ENCODE measurements at places on chromosomes 7 and 10.

GRCh38 chr10:14129770-14130169 lies 201.0 kb downstream of the FRMD4A start:
- DNase-seq: no peak

DNA sequence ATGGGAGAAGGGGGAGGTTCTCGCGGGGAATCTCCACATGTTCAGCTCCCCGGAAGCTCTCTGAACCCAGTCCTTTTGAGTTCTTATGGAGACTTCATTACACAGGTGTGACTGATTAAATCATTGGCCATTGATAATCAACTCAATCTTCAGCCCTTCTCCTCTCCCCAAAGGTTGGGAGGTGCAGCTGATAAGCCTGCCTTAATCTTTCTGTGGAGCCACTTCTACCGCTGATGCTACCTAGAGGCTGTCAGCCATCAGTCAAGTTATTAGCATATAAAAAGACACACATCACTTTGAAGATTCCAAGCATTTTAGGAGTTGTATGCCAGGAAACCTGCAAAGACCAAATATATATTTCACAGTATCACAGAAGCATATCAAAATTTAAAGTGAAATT lies 91.7 kb downstream of the MARCHF5 start:
- no peak for DNase-seq

DNA sequence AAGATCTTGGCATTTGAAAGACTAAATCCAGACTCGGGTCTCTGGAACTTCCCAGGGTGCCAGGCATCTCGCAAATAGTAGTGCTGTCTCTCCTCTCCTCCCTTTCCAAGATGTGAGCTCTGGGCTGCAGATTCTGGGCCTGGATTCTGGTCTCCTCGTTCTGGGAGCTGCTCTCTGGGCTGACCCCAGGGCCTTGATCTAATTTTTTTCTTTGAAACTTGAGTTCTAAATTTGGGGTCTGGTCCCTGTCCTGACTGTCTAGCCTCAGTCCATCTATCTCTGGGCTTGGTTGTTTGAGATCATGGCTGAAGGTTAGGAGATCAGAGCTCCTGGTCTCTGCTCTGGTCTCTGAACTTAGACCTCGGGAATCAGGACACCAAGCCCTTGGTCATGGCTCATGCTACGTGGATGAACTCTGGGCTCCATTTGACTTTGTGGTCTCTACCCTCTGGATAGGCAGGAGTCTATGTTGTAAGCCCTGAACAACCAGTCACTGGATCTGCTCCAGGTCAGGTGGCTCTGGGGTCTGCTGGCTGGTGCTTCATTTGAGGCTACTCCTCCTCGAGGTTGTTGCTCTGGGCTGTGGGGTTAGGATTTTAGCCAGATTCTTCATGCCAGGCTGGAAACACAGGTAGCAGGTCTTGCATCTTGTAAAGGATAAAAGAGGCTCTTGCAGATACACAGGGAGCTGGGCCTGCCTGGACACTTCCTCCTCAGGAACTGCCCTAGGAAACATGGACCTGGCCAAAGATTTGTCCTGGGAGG lies 8.0 kb upstream of the MBL2 start:
- no peak for DNase-seq

- DNase-seq: no peak
These were observed 58.1 kb upstream of the ST8SIA6 start for GRCh38 chr10:17512341-17513001.

GRCh38 chr7:140390466-140391190 lies 7.7 kb downstream of the SLC37A3 start:
- DNase-seq: no peak

DNA sequence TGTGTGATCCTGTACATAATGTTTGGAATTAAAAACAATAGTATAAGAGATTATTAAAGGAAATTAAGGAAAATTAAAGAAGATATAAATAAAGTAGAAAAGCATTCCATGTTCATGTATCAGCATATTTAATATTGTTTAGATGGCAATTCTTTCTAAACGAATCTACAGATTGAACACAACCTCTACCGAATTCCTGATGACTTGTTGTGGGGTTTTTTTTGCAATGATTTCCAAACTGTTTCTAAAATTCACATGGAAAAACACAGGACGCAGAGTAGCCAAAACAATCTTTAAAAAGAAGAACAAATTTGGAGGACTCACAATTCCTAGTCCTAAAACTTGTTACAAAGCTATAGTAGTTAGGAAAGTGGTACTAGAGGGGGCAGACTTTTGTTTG lies 573.4 kb upstream of the IGFBP3 start:
- DNase-seq: no peak

DNA sequence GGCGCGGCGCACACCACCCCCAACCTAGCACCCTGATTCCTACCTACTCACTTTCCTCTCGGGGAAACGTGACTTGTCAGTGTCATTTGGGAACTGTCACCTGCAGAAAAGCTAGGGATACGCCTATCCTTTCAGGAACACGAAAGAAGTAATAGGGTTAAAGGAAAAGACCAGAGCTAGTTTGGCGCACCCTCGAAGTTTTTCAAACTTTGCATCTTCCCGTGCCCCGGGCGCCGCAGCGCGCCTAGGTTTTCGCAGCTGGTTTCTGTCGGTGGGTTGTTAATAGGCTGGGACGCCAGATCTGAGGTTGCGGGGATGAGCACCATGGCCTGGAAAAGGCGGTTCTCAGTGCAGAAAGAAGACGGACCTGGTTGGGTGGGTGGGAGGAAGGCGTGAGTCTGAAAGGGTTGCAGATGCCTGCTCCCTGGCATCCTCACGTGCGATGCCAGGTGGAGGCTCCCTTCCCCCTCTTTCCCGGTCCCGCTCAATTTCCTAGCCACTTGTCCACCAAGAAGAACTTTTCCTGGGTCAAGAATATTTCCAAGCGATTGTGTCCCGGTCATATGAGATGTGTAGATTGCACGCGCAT lies 568 bp upstream of the MEOX2 start:
- no peak for DNase-seq

GRCh38 chr10:63166742-63167258 lies 33.7 kb downstream of the NRBF2 start:
- no peak for DNase-seq

- no peak for DNase-seq
These were observed 76.4 kb downstream of the GRK5 start for GRCh38 chr10:119283818-119284217.

GRCh38 chr10:109343293-109343692 lies 580.0 kb downstream of the XPNPEP1 start:
- no peak for DNase-seq

GRCh38 chr10:29217292-29217738 lies 71.6 kb upstream of the LYZL1 start:
- no peak for DNase-seq

- no peak for DNase-seq
These were observed 115.8 kb upstream of the ANLN start for GRCh38 chr7:36273836-36274235.

GRCh38 chr7:90625051-90625450 lies 28.9 kb downstream of the CDK14 start:
- no peak for DNase-seq

DNA sequence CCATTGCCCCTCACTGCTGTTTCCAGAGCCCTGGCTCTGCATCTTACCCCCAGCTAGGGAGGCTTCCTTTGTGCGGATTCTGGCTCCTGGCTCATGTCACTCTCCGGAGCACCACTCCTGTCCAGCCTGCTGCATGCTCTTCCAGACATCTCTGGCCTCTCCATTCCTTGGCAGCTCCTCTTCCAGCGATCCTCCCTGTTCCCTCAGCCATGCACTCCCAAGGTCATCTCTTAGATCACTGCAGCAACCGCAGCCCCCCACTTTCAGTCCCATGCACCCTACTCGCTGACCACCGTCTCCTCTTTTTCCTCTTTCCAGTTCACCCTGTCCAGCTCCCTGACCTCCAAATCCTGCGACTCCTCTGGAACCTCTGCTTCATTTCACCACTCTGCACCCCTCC lies 6.9 kb upstream of the SMARCD3 start:
- DNase-seq: no peak

DNA sequence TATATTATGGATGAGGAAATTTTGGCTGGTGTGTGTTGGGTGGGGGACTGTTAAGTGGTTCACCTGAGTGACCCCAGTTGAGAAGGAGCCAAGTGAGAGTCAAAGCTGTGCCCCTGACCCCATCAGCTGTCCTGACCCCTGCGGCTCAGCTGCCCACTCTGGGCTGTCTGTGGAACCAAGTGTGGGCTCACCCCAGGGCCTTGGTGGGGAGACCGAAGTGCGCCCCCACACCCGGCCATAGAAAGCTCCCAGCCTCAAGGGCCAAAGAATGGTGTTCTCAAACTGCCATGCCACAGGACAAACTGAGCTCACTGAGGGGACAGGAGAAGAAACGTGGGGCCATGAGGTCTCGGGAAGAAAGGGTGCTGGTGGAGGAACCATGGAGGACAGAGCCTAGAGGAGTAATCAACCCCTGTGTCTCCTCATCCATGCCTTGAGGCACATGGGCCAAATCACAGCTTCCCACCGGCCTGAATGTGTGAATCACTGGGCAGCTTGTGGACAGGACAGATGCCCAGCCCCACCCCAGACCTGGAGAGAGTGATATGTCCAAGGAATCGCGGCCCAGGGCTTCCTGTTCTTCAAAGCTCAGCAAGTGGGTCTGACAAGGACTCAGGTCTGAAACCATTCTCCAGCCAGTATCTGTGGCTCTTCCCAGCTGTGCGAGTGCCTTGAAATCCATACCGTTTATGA lies 86.2 kb upstream of the CACUL1 start:
- no peak for DNase-seq

Measured in stimulated activated CD8-positive, alpha-beta memory T cell treated with anti-CD3 and anti-CD28 coated beads, Interleukin-7, amount 100 ng/mL, for 4 hours (primary cell).